MCF 10A (cell line): ENCODE measurements at places on chromosomes 7 and 10. TPM values are rescaled to one million over a fixed set of nuclear protein-coding genes. Genes with fewer than 3 reads are reported as not detected.

DNA sequence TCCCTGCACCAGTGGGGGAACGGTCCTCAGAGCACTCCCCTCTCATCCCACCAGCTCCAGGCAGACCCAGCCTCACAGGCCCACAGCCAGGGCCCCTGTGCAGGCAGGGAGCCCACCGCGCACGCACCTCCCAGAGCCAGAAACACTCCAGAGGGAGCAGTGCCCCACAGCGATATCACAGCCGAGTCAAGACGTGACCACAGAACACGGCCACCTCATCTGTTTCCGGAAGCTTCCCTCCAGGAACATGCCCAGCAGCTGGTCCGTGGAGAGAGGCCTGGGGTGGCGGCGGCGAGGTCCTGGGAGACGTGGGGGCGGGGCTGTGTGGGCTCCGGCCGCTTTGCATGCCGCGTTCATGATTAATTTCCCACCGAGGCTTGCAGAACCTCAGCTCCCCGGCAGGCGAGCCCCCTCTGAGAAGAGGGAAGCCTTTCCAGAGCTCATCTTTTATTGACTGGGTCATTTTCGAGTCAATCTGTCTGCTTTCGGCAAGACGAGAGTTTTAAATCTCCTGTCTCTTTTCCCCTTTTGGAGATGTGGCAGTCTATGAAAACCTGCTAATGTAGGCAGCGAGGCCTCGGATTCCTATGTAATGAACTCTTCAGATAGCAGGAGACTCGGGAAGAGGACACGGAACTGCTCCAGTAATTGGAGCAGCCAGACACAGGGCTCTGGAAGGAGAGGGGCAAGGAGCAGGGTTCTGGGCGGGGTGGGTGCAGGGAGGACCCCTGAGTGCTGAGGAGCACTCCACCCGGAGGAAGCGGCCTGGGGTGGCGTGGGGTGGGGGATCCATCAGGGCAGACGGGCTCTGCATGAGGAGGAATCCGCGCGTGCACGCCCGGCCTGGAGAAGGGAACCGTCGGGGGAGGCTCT, 242.8 kb downstream of the ELFN1 start:
- no peaks in the 10 kb centered on the region for H3K27me3 ChIP-seq
- H3K27ac ChIP-seq, result no peak overlapping the region
- H3K36me3 ChIP-seq, result peaks cover 5% of the 10 kb centered on the region
- DNase-seq, result no peak

DNA sequence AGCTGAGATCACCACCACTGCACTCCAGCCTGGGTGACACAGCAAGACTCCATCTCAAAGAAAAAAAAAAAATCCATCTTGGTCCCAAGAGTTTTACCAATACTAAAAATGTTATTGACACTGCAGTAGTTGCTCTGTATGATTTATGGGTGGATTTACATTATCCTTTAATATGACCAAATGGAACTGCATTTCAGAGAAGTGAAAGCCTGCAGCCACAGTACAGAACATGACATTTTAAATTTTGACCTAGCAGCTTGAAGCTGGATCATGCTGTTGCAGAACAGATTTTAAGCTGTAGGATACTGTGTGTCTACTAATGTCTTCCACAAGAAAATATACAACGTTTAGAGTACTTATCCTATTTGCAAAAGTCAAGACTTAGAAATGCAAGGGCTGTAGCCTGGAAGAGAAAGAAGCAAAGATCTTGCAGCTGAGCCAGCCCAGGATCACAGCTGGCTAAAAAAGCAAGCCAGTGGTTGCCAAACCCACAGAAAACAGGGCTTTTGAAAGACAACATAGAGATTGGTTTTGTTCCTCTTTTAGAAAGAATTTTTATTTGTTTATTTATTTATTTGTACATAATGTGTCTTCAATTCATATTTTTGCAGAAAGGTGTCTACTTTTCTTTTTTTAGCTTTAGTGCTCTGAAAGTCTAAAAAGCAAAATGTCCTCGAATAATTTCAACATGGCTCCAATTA, 55.2 kb upstream of the WNT16 start:
- no peaks in the 10 kb centered on the region for H3K4me1 ChIP-seq
- peaks cover 26% of the 10 kb centered on the region for H3K27me3 ChIP-seq
- no peak overlapping the region for H3K4me3 ChIP-seq
- no peak for DNase-seq

Gene NUTM2E
- 0.12 and 0.37 TPM in 2 replicates for total RNA-seq

- no peaks in the 10 kb centered on the region for H3K36me3 ChIP-seq
- DNase-seq, result no peak
- no peak overlapping the region for H3K4me3 ChIP-seq
- no peaks in the 10 kb centered on the region for H3K27me3 ChIP-seq
- H3K4me1 ChIP-seq, result no peaks in the 10 kb centered on the region
- H3K27ac ChIP-seq, result no peak overlapping the region
Observed at GRCh38 chr10:96255549-96256333, 15.6 kb downstream of the BLNK start.

DNA sequence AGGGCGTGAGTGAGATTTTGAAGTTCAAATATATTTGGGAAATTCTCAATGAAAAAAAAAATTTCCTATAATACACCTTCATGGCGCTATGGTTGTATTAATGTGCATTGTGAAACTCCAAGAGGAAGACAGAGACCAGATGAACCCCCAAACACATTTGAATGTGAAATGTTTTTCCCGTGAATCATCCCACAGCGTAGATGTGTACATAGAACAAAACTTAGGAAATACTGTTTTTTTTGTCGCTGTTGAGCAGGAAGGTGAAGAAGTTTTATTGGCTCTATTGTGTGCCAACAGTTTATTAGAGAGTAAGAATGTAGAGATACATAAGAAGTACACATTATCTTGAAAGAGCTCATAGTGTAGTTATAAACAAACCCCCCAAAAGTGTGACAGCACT, 134.0 kb downstream of the KCND2 start:
- H3K27ac ChIP-seq, result no peak overlapping the region
- no peaks in the 10 kb centered on the region for H3K36me3 ChIP-seq
- H3K4me3 ChIP-seq, result no peak overlapping the region

GRCh38 chr7:150988230-150989226, 2.3 kb upstream of the NOS3 start:
- no peak overlapping the region for H3K27ac ChIP-seq
- H3K36me3 ChIP-seq, result no peaks in the 10 kb centered on the region
- H3K4me3 ChIP-seq, result no peak overlapping the region
- H3K27me3 ChIP-seq, result peaks cover 11% of the 10 kb centered on the region

DNA sequence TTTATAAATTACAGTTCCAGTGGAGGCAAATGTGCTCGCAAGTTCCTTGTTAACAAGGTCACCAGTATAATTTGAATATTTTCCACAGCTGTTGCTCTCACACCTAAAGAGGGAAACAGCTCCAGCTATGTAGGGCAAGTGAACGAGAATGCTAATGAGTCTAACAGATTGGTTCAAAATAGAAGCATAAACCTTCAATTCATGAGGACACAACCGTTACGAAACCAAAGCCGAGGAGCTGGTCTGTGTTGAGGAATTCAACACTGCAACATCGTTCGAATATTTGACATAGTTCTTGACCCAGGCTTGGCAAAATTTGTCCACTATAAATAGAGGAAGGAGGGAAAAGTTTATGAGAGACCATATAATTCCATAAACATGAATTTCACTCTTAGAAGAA, 161.3 kb downstream of the KLF6 start:
- H3K4me1 ChIP-seq, result peaks cover 11% of the 10 kb centered on the region
- no peaks in the 10 kb centered on the region for H3K36me3 ChIP-seq
- peak overlapping the region; percentile 47 for H3K4me3 ChIP-seq

- peak; percentile 57 for DNase-seq
- H3K36me3 ChIP-seq, result no peaks in the 10 kb centered on the region
- peaks cover 7% of the 10 kb centered on the region for H3K4me1 ChIP-seq
- no peak overlapping the region for H3K27ac ChIP-seq
- H3K27me3 ChIP-seq, result no peaks in the 10 kb centered on the region
- no peak overlapping the region for H3K4me3 ChIP-seq
Observed at GRCh38 chr10:31490858-31491504, 172.0 kb downstream of the ZEB1 start.

GRCh38 chr10:104256335-104256961, 1.8 kb downstream of the GSTO1 start:
- DNase-seq, result no peak
- peaks cover 54% of the 10 kb centered on the region for H3K36me3 ChIP-seq
- peaks cover 45% of the 10 kb centered on the region for H3K4me1 ChIP-seq
- H3K4me3 ChIP-seq, result peak overlapping the region; percentile 80

Gene STEAP4
- not detected in 2 replicates for total RNA-seq

Gene NODAL
- total RNA-seq, result not detected in 2 replicates

Gene FBXO24
- total RNA-seq, result 0.37 and 1.1 TPM in 2 replicates

Gene MOGAT3
- not detected in 2 replicates for total RNA-seq

DNA sequence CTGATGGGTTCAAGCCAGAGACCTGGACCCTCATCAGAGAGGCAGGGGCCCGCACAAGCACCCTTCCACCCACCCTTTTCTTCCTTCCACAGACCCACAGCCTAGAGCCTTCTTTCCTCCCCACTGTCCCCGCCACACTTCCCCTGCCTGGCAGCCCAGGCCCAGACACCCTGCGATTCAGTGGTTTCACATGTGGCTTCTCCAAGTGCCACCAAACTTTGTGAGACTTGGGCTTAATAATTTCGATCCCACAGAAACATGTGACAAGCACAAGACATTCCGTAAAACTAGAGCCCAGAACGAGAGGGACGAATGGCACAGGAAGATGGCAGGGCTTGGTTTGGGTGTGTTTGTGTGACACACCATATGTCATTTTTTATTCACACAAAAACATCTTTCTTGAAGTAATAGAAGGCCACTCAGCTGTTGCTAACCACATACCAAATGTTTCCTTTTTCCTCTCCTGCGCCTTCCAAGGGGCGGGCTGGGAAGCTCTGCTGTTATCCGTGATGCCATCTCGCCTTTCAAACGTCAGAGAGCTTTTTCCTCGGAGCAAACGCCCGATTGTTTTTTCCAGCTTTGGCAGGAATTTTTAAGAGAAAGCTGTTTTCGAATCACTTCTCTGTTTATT, 162.9 kb downstream of the GRK5 start:
- H3K36me3 ChIP-seq, result no peaks in the 10 kb centered on the region
- H3K27me3 ChIP-seq, result no peaks in the 10 kb centered on the region
- H3K4me1 ChIP-seq, result peaks cover 11% of the 10 kb centered on the region

GRCh38 chr10:49384268-49384953, 11.5 kb downstream of the DRGX start:
- no peak overlapping the region for H3K4me3 ChIP-seq
- no peaks in the 10 kb centered on the region for H3K4me1 ChIP-seq
- H3K36me3 ChIP-seq, result peaks cover 6% of the 10 kb centered on the region
- no peak for DNase-seq
- H3K27me3 ChIP-seq, result peaks cover 44% of the 10 kb centered on the region
